NCI-H2029 (cell line): ENCODE measurements at places on chromosomes 7 and 10.
A peak's percentile ranks its signal among the peaks of the same experiment; 100 is the strongest.

- no peak for DNase-seq
Measured at GRCh38 chr10:52599551-52600200, 172.9 kb downstream of the MBL2 start.

DNA sequence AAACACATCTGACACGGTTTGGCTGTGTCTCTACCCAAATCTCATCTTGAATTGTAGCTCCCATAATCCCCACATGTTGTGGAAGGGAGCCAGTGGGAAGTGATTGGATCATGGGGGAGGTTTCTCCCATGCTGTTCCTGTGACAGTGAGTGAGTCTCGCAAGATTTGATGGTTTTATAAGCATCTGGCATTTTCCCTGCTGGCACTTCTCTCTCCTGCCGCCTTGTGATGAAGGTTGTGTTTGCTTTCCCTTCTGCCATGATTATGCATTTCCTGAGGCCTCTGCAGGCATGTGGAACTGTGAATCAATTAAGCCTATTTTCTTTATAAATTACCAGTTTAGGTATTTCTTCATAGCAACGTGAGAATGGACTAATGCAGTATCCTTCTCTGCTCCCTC, 5.9 kb upstream of the HTR5A start:
- no peak for DNase-seq

GRCh38 chr7:145978769-145979168, 137.8 kb upstream of the CNTNAP2 start:
- peak; percentile 6 for DNase-seq

GRCh38 chr7:90005836-90006235, 148.4 kb upstream of the STEAP1 start:
- DNase-seq = no peak

- no peak for DNase-seq
Measured at GRCh38 chr7:120404042-120404441, 131.1 kb downstream of the KCND2 start.

DNA sequence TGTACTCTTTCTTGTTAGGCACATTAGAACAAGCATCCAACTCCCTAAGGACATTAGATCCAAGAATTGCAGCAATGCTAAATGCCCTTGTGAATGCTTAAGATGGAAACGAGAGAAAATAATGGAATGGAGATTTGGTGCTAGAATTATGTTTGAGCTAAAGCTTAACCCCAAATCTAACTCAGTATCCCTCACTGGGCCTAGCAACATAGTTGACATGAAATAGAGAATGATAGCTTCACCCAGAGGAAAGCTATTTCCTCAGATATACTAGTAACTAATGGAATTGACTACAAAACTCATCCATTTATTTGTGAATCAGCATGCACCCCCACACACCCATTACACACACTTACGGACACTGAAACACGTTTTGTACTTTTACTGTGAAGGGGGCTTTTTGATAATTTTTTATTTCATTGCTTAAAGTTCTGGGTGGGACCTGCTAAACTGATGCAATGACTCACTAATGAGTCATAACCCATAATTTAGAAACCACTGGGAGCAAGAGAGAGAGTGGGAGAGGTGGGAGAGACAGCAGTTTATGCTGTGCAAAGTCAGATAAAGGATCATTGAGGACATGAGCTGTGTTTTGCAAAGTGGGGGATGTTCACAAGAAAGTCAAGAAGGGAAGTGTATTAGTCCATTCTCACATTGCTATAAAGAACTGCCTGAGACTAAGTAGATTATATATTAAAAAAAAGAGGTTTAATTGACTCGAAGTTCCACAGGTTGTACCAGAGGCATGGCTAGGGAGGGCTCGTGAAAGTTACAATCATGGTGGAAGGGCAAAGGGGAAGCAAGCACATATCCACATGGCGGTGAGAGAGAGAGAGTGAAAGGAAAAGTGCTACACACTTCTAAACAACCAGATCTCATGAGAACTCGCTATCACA, 382.7 kb downstream of the SFMBT2 start:
- DNase-seq = no peak

DNA sequence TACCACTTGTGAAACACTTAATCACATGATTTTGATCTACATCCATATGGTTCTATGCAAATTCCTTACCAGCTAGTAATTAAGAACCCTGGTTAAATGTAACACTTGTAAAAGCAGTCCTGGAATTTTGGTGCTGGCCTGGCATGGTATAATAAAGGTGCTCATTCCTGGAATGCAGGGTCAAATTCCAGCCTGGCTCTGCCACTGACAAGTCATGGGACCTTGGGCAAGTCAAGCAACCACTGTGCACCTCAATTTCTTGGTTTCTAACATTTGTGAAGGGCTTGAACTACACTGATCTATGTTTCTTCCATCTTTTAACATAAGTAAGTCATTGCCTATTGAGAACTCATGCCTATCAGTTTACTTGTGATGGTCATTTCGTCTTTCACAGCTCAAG, 91.9 kb upstream of the PIK3CG start:
- DNase-seq = no peak

- DNase-seq = peak; percentile 39
Measured at GRCh38 chr7:31122649-31123058, 70.5 kb downstream of the ADCYAP1R1 start.

DNA sequence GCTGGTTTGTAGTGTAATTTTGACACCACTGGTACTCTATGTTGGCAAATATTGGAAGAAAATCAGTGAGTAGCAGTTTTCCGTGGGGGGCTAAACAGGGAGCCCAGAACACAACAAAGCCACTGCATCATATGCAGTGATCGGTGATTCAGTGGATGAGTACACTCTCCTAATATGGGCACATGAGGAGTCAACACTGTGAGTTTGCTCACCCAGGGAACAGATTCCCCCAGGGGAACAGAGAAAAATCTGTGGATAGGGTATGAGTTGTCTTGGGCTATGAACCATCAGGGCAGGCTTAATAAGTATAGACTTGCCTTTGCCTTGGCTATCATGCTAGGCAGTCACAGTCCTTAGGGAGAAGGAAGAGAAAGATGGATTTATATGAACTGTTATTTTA, 227.7 kb upstream of the SEMA3E start:
- no peak for DNase-seq

DNA sequence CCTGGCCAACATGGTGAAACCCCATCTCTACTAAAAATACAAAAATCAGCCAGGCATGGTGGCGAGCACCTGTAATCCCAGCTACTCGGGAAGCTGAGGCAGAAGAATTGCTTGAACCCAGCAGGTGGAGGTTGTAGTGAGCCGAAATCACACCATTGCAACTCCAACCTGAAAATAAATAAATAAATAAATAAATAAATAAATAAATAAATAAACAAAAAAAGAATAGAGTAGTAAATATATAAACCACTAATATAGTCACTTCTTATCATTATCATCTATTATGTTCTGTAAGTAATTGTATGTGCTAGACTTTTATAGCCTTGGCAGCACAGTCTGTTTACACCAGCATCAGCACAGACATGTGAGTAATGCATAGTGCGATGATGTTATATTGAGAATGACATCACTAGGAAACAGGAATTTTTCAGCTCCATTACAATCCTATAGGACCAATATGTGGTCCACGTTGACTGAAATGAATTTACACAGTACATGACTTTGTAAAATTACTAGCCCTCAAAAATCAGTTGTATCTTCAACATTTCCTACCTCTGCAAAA, 385.4 kb upstream of the ANKRD30A start:
- no peak for DNase-seq

DNA sequence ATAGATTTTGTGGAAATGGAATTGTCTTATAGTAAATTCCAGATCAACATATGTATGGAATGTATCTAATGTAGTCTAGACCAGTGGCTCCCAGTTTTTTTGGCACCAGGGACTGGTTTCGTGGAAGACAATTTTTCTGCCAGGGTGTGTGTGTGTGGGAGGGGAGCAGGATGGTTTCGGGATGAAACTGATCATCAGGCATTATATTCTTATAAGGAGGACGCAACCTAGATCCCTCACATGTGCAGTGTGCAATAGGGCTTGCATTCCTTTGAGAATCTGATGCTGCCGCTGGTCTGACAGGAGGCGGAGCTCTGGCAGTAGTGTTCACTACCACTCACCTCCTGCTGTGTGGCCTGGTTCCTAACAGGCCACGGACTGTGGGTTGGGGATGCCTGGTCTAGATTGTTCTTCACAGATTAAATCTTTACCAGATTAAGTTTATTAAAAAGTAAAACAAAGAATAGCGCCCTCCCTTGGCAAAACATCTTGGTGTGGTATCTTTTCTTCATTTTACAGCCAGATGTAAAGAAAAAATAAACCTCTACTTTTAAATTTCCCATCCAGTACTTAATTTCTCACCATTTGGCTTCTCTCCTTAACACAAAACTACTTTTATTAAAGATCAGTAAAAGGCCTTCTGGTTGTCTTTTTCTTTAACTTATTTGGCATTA, 48.4 kb downstream of the SEPTIN7 start:
- no peak for DNase-seq

GRCh38 chr7:93968911-93969620, 35.1 kb downstream of the BET1 start:
- DNase-seq = no peak

GRCh38 chr7:109967406-109967805, 1123.5 kb upstream of the LRRN3 start:
- no peak for DNase-seq

GRCh38 chr7:131076032-131076431, 251.6 kb upstream of the MKLN1 start:
- no peak for DNase-seq

- DNase-seq = no peak
Measured at GRCh38 chr7:27101171-27101956, 1.1 kb downstream of the HOXA2 start.

DNA sequence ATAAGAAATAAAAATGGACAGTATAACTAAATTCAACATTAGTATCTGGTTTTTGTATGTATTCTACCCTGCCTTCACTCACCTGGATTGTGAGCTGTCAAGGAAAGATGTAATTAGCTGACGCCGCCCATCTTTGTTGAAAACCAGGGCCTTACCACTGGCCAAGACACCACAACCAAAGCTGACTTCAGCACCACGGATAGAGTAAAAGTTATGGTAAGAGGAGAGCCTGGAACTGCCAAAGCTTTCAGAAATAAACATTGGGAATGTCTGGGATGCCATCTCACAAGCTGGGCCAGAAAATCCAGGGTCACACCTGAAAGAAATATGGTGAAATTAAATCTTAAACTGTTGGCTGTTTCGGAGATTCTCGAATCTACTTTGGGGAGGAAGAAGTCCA, 190.1 kb upstream of the SLC26A5 start:
- DNase-seq = no peak

DNA sequence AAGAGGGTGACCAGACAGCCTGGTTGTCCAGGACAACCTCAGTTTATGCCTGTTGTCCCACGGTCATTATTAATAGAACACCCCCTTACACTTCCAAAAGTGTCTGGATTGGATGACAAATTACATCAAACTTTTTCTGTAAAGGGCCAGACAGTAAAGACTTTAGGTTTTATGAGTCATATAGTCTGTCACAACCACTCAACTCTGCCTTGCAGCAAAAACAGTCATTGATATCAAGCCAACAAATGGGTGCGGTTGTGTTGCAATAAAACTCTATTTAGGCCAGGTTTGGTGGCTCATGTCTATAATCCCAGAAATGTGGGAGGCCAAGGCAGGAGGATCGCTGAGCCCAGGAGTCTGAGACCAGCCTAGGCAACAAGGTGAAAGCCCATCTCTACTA, 66.7 kb upstream of the ATP6V0A4 start:
- DNase-seq = no peak

GRCh38 chr10:67127441-67127840, 201.6 kb downstream of the LRRTM3 start:
- DNase-seq = no peak

GRCh38 chr10:91778485-91778884, 19.7 kb upstream of the TNKS2 start:
- no peak for DNase-seq

DNA sequence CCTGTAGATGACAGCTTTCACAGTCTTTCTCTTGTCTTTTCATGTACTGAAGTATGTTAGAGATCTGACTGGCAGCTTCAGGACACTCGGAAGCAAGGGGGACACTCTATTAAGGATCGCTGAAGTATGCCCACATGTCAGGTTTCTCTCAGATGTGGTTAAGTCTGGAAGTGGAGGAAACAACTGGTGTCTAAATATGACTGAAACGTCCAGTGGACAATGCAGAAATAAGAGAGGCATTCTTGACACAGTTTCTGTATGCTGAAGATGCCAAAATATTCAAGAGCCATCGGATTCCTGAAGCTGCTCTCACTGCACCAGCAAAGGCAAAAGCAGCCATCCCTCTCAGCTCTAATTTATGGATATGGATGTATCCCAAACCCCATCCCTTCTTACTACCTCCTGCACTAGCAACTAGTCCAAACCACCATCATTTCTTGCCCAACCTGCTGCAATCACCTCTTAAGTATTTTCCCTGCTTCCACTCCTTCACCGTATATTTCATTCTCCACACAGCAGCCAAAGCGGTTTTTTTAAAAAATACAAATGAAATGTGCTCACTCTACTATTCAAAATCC, 113.4 kb downstream of the REEP3 start:
- no peak for DNase-seq

- no peak for DNase-seq
Measured at GRCh38 chr7:154183482-154183881, 131.3 kb downstream of the DPP6 start.

DNA sequence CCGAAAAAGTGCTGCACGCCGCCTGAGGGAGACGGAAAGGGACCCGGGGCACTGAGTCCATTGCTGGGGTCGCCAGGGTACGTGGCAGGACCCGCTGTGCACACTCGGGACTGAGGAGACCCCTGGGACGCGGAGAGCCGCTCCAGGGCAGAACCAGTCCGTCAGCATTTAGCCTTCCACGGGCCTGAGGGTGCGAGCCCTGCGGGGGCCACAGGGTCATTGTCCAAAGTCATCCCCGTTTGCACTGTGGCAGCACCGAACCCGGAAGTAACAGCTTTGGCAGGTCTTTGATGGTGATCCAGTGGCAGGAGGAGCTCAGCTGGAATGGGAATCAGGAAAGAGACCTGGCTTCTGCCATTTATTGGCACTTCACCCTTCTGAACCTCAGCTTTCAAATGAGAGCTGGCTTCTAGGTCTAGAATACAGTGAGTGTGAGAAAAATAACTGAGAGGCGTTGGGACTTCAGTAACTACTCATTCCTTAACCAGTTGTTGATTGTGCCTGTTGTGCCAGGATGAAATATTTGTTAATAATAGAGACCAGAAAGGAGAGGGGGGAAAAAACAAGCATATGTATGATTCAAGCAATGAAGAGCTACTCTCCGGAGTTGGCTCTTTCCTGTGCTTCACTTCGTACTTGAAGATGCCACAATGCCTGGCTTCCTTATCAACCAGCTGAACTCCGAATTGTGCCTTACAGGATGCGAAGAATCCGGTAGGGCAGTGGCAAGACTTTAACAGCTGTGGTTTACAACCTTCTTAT, 811 bp upstream of the ARHGAP12 start:
- DNase-seq = no peak
